ENCODE measurements at places on chromosomes 5 and 9.

DNA sequence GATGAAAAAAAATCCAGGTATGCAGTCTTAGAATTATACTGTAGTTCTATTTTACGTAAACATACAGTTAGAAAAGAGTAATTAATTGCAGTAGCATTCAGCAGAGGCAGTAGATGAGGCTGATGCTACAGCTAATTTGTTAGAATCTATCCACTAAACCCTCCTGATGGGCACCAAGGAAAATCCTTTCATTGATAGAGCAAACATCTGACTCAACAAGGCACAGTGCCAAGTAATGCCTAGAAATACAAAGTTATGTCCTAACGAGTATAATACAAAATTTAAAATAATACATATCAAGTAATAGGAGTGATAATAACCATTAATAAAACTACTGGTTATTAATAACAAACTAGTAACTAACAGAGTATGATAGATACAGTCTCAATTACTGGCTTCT is 9.0 kb downstream of the MOCS2 start:
- no peak for DNase-seq

- DNase-seq, result no peak
Measured at GRCh38 chr9:8677741-8678140, 878.2 kb upstream of the DMAC1 start.

DNA sequence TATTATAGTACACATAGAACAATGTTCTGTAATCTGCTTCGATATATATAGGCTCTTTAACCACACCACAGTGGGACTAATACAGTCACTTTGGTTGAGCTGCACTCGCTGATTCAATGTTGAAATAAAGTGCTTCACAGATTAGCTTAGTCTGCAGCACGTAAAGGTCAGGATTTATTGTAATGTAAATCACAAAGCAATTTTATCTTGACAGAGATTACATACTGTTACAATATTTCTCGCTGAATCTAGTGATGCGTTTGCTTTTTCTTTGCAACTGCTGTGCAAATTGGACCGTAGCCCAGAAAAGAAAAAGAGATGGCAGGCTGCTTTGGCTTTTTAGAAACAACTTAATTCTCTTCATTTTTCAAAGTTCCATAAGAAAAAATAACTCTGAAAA is 52.9 kb downstream of the CETN3 start:
- no peak for DNase-seq

- DNase-seq, result peak; percentile 45
Measured at GRCh38 chr9:757246-757881, 84.1 kb upstream of the DMRT1 start.

- no peak for DNase-seq
Measured at GRCh38 chr9:116020801-116021200, 132.8 kb upstream of the PAPPA start.

DNA sequence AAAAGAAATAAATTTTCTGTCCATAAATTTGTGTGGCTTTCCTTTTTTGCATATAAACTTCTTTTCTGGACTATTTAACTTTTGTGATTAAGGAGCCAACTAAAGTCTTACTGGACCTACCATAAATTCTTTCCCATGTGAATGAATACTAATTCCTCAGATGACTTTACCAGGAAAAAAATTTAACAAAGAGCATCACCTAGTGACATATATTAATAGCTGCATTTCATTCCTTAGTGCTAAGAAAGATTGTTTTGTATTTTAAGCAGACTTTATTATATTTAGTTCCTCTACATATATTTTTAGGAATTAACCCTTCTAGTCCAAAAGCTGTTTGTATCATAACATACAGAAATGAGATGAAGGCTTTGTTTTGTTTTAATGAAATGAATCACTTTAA is 64.4 kb downstream of the C9orf85 start:
- no peak for DNase-seq

GRCh38 chr9:68763104-68763503 is 58.1 kb downstream of the PIP5K1B start:
- no peak for DNase-seq

Measured in suppressor macrophage treated with lipopolysaccharide for 1 hour (primary cell).